ENCODE measurements at places on chromosomes 2 and 18.

DNA sequence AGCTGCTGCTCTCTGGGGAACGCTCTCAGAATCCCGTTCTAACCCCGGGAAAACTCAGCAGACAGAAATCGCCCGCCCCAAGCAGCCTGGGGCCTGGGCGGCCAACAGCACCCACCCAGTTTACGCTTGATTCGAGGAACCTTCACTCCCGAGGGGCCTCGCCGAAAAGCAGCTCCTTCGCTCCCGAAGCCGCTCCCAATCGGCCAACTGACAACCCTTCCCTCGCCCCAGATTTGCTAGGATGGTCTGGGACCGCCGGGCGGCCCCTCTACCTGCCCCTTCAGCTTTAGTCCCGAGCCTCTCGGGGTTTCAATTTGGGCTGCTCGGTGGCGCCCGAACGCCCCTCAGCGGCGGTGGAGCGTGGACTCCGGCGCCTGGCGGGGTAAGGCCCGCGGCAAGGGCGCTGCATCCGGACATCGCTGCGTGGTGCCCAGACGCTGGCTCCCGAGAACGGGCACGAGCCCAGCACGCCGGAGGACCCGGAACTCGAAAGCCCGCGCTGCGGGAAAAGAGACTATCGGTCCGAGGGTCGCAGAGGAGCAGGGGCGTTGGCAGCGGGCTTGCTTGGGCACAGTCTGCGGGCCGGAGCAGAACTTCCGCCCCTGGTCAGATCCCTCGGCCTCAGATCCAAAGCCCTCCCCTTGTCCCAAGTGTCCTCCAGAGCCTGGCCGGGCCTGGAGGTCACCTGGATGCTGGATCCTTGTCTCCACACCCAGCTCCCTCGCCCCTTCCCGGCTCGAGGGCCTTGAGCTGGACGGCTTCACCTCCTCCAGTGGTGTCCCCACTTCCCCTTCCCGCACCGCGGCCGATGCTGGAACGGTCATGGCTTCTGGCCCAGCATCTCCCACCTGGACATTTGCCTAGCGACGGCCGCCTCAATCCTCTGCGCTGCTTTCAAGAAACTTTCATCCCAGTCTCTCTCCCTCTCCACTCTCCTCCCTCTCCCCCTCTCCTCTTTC is 3.0 kb upstream of the OTX1 start:
- no peak for DNase-seq

- DNase-seq: no peak
Observed at GRCh38 chr2:172281648-172282570, 145.5 kb upstream of the ITGA6 start.

- no peak for DNase-seq
Observed at GRCh38 chr18:61988100-61988499, 95.3 kb upstream of the RNF152 start.

DNA sequence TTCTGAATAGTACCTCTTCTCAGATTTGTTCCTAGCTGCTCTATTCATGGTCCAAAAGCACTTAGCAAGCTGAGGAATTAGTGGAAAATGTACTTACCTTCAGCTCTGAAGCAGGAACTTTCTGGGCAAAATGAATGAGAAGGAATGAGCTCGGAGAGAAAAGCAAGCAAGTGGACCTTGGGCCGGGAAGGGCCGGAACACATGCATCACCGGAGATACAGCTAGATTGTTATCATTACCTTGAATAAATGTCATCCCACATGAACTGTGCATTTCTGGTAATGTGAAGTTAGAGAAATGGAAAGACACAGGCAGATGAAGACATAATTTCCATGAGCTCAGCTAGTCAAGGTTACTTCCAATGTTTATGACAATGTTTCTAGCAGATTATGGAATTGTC is at the start of gene MC2R:
TSS of gene MC2R (minus strand) at position 146 of the 400 bp plus-strand sequence. CDS start 30,018 bp downstream, outside the sequence.
- no peak for DNase-seq

DNA sequence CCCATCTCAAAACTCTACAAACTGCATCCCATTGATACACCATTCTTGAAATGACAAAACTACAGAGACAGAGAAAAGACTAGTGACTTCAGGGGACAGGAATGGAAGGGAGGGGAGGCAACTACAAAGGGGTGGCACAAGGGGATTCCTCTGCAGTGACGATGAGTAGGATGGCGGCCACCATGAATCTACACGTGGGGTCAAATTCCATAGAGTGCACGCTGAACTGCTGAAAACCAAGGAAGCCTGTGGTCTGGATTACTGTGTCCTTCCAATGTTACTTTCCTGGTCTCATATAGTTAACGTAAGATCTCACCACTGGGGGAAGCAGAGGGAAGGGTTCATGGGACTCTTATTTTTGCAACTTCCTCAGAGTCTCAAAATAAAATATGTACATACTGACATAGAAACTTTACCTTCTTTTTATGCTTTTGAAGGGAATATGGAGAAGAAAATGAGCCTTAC is 23.6 kb downstream of the COX7A2L start:
- no peak for DNase-seq

DNA sequence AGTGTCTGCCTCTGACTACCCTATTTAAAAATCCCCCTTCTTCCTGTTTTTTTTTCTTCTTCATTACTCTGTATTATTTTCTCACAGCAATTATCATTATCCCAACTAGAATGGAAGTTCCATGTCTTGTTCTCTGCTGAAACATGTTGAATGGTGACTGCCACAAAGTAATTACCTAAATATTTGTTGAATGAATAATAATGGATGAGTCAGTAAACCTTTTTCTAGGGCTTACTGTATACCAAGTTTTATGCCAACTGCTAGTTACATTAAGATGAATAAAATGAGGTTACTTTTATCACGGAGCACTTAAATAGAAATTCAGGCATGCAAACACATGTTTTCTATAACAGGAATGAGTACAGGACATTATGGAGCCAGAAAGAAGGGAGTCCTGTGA is 490.6 kb downstream of the THSD7B start:
- DNase-seq: no peak
